ENCODE measurements at places on chromosomes 2 and 18.

DNA sequence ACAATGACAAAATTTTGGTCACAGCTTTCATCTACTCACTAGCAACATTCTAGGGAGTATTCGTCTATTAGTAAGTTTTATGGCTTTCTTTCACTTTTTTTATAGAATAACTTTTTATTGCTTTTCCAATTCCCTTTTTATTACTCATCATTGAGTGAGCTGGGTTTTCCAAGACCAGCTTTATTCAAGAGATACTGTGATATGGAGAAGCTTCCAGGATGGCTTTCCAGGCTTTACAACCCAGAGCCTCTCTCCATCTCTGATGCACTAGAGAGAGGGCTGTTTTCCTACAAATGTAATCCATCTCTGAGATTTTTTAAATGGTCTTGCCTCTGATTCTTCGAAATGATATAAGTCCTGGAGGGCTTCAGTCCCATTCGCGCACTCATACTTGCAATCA lies 118.3 kb downstream of the LDLRAD4 start:
- no peak for DNase-seq

DNA sequence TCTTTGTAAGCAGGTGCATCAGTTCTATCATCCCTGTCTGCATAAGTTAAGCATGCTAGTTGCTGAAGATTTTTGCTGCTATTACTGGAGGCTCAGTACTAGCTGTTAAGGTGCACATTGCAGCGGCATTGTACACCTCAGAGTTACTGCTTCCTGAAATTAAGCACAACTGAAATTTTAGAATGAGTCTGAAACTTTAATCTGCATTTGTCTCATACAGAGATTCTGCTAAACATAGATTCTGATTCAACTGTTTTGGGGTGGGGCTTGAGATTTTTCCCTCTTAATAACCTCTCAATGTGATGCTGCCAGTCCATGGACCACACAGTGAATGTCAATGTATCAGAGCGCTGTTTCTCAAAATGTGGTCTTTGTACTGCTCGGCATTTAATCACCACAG lies 585.7 kb upstream of the GCFC2 start:
- no peak for DNase-seq

- DNase-seq: peak; percentile 36
These were observed 654 bp upstream of the ASB1 start for GRCh38 chr2:238425979-238426567.

DNA sequence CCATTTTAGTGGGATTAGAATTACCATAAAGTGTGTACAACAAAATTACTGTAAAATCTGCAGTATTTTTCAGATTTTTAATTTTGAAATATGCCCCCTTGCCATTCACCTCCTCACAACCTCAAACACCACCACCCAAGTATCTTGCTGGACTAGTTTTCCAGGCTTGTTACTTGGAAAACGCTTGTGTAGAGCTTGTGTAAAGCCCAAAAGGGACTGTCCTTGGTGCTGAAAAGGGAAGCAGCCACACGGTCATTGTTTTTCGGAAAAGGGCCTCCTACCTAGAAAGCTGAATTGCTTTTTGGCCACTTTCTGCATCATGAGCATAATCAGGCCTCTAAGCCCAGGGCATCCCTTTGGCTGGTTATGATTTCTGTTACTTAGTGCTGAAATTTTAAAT lies 563.4 kb downstream of the LRRTM4 start:
- no peak for DNase-seq

DNA sequence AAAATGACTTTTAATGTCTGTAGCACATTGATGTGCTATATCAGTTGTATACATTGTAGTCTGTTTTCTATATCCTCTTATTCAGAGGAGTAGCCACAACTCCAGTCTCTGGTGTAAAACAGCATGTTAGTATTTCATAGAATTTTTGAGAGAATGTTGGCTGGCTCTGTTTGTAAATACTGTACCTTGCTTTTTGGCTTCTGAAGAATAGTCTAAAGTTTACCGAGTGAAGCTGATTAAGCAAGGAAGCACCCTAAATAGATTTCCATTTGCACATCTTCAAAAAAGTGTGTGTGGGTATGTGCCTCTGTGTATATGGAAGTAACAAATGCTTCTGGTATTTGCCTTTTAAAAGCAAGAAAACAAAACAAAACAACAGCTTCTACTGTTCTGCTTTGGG lies 50.5 kb downstream of the MAP4K4 start:
- no peak for DNase-seq

DNA sequence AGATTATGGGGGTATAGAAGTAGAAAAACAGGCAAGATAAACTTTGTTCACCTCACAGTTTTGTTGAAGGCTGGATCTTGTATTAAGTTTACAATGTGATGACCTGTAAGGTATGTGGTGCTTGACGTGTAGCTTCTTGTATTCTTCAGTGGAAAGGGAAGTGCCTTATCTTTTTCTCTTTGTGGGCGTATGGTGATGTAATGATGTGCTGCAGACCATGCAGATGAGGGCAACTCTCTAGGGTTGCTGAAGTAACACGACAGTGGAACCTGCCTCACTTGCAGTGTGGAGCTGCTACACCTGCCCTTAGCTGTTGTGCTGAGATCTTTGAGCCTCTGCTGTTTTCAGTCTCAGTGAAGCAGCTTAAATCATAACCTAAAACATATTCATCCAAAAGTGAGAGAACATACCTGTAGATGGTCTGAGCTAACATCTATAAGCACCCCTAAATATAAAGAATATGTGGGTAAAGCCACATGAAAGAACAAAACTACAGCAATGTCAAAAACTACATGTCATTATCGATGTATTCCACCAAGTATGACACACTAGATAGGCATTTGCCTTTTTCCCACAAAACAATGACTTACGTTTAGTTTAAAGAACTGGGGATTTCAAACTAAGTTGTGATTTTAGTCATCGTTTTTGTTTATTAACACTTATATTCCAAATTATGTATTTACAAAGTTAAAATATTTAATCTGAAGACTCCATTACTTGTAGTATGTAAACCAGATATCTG lies 1144.1 kb downstream of the CNTNAP5 start:
- no peak for DNase-seq

GRCh38 chr2:236295481-236295880 lies 31.3 kb upstream of the ASB18 start:
- no peak for DNase-seq

DNA sequence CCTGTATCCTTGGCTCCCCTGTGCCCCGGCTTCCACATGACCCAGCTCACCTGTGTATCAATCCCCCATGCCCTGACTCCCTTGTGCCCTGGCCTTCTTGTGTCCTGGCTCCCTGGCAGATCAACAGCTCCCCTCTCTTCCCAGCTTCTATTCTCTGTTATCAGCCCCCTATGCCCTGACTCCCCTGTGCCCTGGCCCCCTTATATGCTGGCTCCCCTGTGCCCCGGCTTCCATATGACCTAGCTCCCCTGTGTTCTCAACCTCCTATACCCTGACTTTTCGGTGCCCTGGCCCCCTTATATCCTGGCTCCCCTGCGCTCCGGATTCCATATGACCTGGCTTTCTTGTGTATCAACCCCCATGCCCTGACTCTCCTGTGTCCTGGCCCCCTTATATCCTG lies 209.2 kb downstream of the LOXHD1 start:
- DNase-seq: no peak

DNA sequence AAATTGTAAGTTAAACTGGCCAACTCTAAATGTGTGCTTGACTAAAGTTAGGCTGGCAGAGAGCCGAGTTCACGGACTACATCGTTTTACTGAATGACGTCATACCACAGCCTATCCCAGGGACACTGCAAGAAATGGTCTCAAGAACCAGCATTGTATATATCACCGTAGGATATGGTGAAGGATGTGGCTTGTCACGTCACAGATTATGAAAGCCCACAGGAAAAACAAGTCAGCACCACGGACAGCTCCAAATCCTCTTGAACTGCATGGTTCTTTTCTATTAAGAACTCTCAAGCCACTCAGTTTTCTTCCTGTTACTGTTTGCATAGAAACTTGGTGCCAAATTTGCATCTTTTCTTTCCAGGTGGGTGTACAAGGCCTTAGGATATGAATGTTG lies 85.1 kb upstream of the ACAA2 start:
- DNase-seq: peak; percentile 86

GRCh38 chr2:144711630-144712549 lies 192.0 kb upstream of the ZEB2 start:
- no peak for DNase-seq
